Activated naive CD8-positive, alpha-beta T cell treated with anti-CD3 and anti-CD28 coated beads, Interleukin-2, amount 50 U/mL, for 16 hours (primary cell): ENCODE measurements at places on chromosomes 12 and 14.

GRCh38 chr12:27555361-27555760, 31.4 kb downstream of the PPFIBP1 start:
- no peak for DNase-seq

- no peak for DNase-seq
These were observed 11.2 kb upstream of the PYGL start for GRCh38 chr14:50955373-50956043.

DNA sequence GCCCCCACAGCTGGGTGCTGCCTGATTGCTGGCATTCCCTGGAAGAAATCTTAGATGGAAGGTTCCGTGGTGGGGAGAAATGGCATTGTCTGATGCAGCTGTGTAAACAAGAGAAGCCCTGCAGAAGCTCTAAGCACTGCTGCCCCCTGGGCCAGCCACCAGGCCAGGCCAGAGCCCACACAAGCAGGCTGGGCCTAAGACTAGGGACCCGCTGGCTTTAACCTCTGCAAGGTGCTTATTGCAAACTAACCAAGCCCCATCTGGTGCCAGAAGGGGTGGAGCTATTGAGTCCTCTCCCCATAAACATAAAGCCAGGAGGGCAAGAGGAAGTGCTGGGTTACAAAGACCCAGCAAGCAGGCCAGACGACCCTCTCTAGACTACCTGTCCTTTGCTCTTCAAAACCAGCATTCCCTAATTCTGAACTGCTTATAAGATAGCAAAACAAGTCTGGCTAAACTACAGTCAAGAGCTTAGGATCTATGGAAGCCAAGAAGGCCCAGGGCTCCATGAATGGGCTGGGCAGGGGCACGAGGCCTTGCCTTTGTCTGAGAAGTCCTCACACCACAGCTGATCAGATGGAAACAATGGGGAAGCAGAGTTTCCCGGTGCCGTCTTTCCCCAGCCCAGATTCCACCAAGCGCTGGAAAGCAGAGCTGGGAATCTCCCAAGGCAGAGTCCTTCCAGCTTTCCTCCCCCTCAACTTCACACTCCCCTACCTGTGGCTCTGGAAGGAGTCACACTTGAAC, 28.8 kb downstream of the P2RX4 start:
- DNase-seq: no peak

GRCh38 chr14:101063121-101063520, 159.6 kb upstream of the RTL1 start:
- no peak for DNase-seq

DNA sequence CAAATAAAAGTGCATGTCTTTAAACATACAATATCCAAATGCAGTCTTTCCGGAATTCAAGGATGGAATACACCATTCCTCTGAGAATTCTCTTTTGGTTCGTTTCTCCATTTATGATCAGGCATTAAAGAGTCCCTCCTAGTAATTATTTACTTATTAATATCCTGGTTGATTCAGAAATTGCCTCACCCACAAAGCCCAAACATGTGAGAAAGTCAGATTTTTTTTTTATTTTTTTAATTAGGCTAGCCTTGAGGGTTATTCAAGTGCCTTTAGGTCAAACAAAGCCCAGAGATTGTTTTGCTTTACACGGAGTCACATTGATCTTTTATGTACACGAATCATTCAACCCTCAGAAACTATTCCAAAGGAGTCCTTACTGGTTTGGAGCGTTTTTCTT, 6.4 kb upstream of the TSPAN8 start:
- DNase-seq: no peak

DNA sequence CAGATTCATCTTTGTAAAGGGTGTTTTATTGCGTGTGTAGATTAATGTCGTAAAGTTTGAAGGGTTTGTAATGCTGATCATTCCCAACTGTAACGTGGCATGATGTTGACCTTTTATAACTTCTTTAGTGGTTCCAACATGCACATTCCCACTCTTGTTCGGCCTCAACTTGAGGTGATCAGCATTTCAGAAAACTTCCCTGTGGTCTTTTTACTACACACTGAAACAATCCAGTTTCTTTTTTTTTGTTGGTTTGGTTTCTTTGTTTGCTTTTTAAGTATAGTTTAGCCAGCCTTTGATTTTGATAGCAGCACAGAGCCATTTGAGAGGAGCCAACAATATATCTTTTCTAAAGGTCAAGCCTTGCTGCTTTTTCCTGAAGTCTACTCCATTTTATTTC, 22.8 kb downstream of the UTP20 start:
- DNase-seq: no peak

DNA sequence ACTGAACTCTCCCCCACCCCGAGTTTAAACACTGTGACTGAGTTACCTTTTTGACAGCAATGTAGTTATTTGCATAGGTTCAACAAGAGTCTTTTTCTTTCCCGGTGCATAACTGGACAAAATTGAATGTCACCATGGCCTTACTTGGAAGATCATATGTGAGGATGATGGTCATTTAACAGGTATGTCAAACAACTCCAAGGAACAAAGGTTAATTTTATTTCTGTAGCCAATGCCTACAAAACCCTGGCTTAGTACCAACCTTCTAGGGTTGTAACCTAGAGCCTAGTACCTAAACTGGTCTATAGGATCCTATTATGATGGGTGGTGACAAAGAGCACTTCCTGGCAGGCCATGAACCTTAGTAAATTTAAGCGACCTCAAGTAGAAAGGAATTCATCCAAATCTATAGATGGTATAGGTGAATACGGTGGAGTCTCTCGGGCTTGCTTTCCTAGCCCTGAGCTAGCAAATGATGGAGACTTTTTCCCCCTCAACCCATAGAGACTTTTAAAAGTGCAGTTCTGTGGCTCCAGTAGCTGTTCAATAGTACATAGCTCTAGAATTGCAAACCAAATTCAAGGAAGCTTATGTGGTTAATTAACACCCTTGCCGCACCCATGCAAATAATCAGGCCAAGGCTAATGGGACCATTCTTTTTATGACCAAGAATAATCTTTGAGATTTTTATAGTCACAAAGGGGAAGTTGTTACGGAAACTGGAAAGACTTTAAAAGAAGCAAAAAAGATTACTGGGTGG, 89.0 kb downstream of the SLC38A1 start:
- DNase-seq: no peak

DNA sequence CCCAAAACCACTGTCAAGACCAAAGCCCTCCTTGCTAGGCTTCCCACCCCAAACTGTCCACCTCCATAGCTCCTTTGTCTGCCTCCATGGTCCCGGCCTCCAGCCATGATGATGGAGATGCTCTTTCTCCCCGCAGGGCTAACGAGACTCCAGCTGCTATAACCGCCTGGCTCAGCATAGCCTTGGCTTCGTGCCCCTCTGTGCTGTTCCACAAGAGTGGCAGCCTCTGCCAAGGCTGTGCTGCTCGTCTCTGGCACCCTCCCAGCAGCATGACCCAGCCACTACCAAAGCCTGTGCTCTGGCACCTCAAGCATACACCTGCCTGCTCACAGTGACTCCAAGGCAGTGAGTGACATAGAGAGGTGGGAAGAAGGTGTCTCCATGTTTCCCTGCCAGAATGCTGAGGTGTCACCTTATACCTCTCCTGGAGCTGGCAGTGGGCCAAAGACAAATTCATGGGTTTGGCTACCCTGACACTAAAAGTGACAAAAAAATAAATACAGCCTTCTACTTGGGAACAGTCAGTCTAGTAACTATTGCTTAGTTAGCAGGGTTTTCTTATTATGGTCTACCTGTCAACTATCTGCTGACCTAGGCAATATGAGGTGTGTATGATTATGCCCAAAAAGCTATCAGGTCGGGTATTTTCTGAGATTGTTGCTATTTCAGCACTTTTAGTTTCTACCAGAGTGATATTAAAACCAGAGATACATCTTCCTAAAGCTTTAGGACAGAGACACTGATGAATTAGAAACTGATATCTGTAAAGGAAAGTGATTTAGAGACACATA, 16.1 kb upstream of the KRT73 start:
- no peak for DNase-seq
